Lung (tissue), 17 donors: ENCODE measurements at places on chromosomes 16 and 17.

- no peaks in the 10 kb centered on the region for H3K27me3 ChIP-seq
- H3K27ac ChIP-seq = no peak overlapping the region
- no peak overlapping the region for H3K4me3 ChIP-seq
- H3K4me1 ChIP-seq = peaks cover 4% of the 10 kb centered on the region
- peaks cover 3% of the 10 kb centered on the region for H3K36me3 ChIP-seq
Measured at GRCh38 chr16:69593751-69594255, 28.0 kb downstream of the NFAT5 start.

DNA sequence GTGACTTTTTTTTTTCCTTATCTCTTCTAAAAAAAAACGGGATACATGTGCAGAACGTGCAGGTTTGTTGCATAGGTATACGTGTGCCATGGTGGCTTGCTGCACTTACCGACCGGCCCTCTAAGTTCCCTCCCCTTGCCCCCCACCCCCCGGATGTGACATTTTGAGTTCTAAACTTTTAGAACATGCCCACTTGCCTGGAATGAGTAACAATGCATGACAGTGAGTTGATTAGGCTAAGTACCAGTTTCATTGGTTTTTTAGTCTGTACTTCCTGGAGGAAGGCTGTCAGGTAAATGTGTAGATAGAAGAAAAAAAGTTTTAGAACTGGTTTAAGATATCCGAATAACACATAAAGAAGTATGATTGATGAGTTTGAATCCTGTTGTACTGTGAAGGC lies 4.0 kb downstream of the BPTF start:
- peaks cover 1% of the 10 kb centered on the region for H3K36me3 ChIP-seq
- no peak overlapping the region for H3K27ac ChIP-seq
- no peak overlapping the region for H3K4me3 ChIP-seq
- H3K4me1 ChIP-seq = peaks cover 35% of the 10 kb centered on the region

DNA sequence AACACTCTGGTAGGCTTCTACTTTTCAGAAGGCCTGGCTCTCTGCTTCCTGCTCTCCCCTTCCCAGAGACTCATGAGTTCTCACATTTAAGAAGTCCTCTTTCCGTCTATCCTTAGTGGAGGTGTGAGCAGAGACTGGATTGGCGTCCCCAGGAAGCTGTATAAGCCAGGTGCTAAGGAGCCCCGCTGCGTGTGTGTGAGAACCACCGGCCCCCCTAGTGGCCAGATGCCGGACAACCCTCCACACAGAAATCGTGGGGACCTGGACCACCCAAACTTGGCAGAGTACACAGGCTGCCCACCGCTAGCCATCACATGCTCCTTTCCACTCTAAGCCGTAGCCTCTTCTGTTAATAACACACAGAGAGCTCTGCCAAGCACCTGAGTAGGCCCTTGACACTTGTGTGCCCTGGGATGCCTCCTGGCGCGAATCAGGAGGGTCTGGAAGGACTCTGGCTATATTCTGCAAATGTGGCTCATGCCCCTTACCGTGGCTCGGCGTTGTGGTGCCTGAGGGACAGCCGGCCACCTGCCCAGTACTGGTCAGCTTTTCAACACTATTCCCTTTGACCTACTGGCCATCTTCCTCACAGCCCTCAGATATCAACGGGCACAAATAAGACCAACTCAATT lies 13.9 kb downstream of the CYB5D2 start:
- no peaks in the 10 kb centered on the region for H3K4me1 ChIP-seq
- no peak overlapping the region for H3K4me3 ChIP-seq
- H3K27ac ChIP-seq = no peak overlapping the region
- peaks cover 3% of the 10 kb centered on the region for H3K36me3 ChIP-seq
- no peak for DNase-seq
- H3K27me3 ChIP-seq = no peaks in the 10 kb centered on the region

GRCh38 chr17:11274106-11274505 lies 33.1 kb downstream of the SHISA6 start:
- no peak for DNase-seq
- H3K4me3 ChIP-seq = no peak overlapping the region

DNA sequence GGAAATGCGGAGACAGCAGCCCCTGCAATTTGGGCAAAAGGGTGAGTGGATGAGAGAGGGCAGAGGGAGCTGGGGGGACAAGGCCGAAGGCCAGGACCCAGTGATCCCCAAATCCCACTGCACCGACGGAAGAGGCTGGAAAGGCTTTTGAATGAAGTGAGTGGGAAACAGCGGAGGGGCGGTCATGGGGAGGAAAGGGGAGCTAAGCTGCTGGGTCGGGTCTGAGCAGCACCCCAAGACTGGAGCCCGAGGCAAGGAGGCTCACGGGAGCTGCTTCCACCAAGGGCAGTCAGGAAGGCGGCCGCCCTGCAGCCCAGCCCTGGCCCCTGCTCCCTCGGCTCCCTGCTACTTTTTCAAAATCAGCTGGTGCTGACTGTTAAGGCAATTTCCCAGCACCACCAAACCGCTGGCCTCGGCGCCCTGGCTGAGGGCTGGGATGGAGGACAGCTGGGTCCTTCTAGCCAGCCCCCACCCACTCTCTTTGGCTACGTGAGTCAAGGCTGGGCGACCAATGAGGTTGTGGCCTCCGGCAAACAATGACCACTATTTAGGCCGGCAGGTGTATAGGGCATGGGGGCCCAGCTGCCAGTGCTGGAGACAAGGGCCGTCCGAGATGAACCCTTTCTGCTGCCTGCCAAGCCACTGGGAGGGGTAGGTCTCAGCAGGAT lies 507 bp downstream of the SERPINF1 start:
- H3K27me3 ChIP-seq = no peaks in the 10 kb centered on the region
- no peak overlapping the region for H3K4me3 ChIP-seq
- no peak for DNase-seq

DNA sequence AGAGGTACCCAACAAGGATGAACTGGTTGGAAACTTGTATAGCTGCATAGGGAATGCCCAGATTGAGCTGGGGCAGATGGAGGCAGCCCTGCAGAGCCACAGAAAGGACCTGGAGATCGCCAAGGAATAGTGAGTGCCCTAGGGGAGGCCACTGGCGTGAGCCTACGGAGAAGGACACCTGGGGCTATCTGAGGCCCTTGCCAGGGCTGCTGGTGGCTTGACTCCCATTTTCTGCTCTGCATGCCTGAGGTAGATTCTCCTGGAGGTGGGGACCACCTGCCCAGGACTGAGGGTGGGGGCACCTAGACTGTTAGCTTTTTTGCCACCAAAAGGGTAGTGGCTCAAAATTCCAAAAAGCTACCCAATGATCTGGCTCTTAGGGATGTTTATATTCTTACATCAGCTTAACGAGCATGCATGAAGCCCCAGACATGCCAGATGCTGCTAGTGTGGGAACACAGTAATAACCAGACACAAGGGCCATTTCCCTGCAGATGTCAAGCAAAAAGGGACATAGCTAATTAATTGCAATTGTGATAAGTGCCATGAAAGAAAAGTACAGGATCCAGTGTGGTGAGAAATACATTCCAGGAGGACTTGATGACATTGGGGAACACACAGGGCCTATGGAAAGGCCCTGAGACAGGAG lies 8.8 kb downstream of the ODAD4 start:
- H3K36me3 ChIP-seq = no peaks in the 10 kb centered on the region
- no peaks in the 10 kb centered on the region for H3K4me1 ChIP-seq
- DNase-seq = no peak
- H3K27ac ChIP-seq = no peak overlapping the region
- no peaks in the 10 kb centered on the region for H3K27me3 ChIP-seq

DNA sequence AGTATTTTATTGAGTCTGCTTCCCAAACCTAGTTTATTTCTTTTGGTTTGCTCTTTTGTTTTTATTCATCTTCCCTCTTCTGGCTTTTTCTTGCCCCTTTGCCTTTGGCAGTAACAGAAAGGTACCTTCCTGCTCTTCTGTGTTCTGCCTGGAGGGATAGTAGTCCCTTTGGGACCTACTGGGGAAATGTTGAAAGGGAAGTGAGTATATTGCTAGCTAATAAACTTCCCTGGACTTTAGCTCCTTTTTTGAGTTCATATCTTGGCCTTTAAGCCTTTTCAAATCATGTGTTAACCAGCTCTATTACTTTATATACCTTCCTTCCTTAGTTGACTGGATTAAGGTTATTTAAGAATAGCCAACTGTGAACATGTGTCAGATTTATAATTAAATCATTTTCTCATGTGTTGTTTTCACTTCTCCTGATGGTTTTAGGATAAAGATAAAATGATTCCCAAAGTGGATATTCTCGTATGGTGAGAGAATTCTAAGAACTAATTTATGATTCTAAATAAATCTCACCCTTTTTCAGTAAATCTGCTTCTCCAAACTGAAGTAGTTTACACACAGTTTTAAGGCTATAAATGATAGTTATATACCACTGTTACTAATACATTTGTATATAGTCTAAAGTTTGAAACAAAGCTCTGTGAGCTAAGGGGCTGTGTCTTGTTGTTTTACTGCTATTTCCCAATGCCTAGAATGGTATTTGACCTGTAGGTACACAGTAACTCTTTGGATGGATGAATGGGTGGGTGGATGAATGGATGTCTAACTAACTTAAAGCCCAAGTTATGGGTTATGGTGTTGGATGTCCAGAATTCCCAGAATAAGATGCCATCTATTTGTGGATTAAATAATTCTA lies 45.7 kb downstream of the OMG start:
- DNase-seq = no peak
- H3K27ac ChIP-seq = no peak overlapping the region
- no peak overlapping the region for H3K4me3 ChIP-seq
- no peaks in the 10 kb centered on the region for H3K27me3 ChIP-seq
- no peaks in the 10 kb centered on the region for H3K4me1 ChIP-seq

DNA sequence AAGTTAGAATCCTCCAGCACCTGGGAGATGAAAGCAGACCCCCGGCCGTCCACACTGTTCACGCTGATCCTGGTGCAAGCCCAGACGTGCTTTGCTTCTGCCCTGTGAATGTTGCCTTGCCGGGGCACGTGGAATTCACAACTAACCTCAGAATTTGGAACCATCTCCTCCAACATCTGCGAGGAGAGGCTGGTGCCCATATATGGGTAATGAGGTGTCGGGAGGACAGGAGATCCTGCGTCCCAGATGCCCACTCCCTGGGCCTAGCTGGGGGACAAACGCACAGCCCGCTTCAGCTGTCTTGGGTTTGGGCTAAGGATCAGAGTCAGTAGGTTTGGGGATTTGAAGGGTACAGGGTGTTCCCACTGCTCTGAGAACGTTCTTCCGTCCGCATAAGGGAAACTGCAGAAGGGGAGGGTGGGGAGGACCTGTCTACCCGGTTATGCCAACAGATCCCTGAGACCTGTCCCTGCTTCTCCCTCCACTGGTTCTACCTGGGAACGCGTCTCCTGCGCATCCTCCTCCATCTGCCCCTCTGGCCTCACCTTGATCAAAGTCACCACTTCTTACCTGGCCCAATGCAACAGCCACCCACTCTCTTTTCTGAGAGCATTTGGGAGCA lies 14.1 kb downstream of the PPL start:
- no peaks in the 10 kb centered on the region for H3K36me3 ChIP-seq
- H3K27ac ChIP-seq = no peak overlapping the region
- H3K4me1 ChIP-seq = peaks cover 17% of the 10 kb centered on the region
- DNase-seq = no peak
- H3K4me3 ChIP-seq = no peak overlapping the region

- no peaks in the 10 kb centered on the region for H3K4me1 ChIP-seq
- no peaks in the 10 kb centered on the region for H3K27me3 ChIP-seq
- peaks cover 44% of the 10 kb centered on the region for H3K36me3 ChIP-seq
- DNase-seq = no peak
- no peak overlapping the region for H3K4me3 ChIP-seq
Measured at GRCh38 chr16:305916-306626, 23.1 kb downstream of the PDIA2 start.

- no peak overlapping the region for H3K27ac ChIP-seq
- no peaks in the 10 kb centered on the region for H3K4me1 ChIP-seq
- no peaks in the 10 kb centered on the region for H3K27me3 ChIP-seq
- DNase-seq = no peak
- no peak overlapping the region for H3K4me3 ChIP-seq
Measured at GRCh38 chr16:58044266-58045019, 18.9 kb downstream of the MMP15 start.

DNA sequence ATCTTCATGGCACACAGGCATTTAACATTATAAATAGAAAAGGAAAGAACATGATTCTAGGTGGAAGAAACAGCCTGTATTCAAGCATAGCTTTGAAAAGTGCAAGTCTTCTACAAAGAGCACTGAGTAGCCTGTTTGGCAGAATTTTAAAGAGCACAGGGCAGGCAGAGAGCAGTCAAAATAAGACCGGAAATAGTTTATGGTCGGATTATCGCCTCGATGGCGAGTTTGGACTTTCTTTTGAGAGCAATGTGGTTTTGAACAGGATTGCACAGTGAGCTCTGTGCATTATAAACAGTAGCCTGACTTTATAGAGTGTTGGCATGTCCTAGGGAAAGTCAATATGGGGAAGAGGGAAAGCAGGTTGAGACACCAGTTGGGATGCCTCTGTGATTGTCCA lies 6.2 kb upstream of the TMEM100 start:
- H3K27ac ChIP-seq = no peak overlapping the region
- DNase-seq = no peak
- peaks cover 43% of the 10 kb centered on the region for H3K4me1 ChIP-seq
- no peaks in the 10 kb centered on the region for H3K36me3 ChIP-seq
- no peaks in the 10 kb centered on the region for H3K27me3 ChIP-seq
- no peak overlapping the region for H3K4me3 ChIP-seq
